ENCODE measurements at places on chromosomes 16 and 17.

DNA sequence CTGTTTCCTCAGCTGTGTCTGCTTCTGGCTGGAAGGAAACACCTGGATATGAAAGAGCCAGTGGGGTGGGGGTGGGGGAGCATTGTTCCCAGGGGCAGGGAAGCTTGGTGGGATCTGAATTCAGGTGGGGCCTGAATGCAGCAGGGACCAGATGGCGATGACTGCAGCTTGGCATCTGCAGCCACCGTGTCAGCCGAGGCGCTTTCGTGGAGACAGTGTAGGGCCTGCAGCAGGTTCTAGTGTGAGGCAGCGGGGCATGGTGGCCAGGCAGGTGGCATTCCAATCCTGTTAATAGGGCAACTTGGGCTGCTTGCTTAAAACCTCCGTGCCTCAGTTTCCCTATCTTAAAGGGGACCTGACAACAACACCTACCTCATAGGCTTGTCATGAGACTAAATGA, 1.7 kb downstream of the PIK3R6 start:
- no peak for DNase-seq

DNA sequence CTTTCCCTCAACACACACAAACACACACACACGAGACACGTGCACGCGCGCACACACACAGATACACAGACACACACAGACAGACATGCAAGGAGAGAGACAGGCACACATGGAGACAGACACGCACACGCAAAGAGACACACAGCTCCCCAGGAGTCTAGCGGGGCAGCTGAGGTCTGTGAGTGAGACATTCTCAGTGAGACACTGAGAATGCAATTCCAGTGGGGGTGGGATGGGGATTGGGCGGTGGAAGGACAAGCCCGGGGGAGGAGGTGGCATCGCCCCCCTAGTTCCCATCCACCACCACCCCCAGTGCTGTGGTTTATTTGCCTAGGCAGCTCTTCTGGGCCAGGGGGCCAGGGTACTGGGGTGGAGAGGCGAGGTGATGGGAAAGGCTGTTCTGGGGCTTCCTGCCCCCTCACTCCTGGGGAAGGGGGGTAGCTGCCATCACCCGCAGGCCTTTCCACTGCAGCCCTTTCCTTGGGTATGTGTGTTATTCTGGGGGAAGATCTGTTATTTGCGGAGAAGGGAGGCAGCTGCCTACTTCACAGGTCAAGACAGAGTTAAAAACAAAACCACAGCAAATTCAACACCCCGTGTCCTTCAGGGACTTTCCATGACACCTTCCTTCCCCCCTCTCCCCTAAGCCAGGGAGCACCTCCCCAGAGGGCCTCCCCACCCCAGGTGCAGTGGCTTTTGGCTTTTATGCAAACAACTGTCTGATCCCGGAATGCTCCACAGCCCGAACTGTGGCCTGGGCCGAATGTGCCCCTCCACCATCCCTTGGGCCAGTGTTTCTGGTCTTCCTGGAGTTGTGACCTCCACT, 18.0 kb downstream of the GRB7 start:
- DNase-seq: no peak

- no peak for DNase-seq
Observed at GRCh38 chr16:4987580-4988374, 29.6 kb downstream of the SEC14L5 start.

DNA sequence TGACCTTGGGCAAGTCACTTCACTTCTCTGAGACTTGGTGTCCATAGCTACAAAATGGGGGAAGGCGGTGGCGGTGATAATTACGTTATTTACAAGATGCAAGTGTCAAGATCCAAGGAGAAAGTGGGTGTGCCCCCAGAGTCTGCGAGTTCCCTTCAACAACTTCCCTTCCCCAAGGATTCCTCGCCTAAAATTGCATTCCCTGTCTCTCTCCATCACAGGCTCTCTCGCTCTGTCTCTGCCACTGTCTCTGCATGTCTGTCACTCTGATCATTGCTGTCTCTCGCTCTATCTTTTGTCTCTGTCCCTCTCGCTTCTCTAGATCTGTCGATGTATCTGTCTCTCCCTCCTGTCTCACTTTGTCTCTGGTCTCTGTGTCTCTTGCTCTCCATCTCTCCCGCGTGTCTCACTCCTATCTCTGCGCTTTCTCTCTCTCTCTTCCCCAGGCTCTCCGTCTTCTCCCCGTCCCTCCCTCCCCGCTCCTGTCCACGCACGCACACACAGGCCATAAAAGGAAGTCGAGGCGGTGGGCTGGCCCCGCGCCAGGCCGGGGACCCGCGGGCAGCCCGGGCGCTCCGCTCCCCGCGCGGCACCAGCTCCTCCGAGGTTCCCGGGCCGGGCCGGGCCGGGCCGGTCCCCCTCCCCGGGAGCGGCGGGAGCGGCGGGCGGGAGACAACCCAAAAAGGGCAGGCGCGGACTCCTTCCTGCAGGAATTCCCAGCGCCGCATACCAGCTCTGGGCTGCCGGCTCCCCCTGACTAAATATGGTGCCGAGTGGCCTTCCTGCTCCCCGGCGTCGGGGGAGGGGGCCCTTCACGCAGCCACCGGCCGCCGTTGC, 1.1 kb upstream of the MYH11 start:
- DNase-seq: no peak

GRCh38 chr17:83079352-83079747, at the start of gene METRNL:
METRNL (plus strand) TSS chr17:83079609; CDS start chr17:83079816, 207 bp downstream.
- DNase-seq: peak; percentile 36

- no peak for DNase-seq
Observed at GRCh38 chr16:595942-596735, 6.3 kb downstream of the RAB40C start.

GRCh38 chr17:49881054-49881402, 33.2 kb upstream of the TAC4 start:
- DNase-seq: no peak

GRCh38 chr16:65490286-65490685, 368.4 kb upstream of the CDH11 start:
- DNase-seq: no peak

GRCh38 chr16:82655072-82655714, 28.4 kb downstream of the CDH13 start:
- DNase-seq: no peak

DNA sequence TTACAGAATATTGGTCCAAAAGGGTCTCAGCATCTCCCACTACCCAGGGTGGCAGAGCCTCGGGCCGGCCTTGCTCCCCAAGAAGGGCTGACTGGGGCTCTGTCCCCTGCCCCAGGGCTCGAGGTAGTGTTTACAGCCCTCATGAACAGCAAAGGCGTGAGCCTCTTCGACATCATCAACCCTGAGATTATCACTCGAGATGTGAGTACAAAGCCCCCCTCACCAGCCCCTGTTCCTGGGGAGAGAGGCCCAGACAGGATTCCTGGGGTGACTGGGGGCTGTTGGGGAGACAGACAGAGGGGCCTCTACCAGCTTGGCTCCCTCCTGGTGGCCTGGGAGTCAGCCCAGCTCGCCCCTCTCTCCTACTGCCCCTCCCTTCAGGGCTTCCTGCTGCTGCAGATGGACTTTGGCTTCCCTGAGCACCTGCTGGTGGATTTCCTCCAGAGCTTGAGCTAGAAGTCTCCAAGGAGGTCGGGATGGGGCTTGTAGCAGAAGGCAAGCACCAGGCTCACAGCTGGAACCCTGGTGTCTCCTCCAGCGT, 6.1 kb upstream of the NLRC5 start:
- no peak for DNase-seq

DNA sequence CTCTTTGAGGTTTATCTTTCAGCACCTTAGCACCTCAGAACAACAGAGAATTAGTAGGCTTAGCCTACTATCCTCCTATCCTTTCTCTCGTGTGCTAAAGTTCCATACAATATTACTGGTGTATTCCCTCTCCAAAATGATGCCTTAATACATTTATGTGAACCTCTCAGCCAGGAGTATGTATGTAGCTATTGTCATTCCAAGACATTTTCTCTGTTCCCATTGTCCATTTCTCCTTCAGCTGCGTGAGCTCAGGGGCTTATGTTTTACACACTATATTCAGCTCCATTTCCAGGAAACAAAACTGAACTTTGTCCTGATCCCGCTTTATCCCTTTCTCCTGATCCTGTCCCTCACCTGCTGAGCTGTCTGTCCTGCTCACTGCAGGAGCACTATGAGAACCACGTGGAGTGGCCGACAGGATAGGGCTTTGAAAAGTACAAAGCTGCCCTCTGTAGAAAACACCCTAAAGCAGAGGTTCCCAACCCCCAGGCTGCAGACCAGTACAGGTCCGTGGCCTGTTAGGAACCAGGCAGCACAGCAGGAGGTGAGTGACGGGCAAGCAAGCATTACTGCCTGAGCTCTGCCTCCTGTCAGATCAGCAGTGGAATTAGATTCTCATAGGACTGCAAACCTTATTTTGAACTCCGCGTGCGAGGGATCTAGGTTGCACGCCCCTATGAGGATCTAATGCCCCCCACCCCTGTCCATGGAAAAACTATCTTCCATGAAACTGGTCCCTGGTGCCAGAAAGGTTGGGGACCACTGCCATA, 55.7 kb downstream of the CENPV start:
- DNase-seq: no peak

- DNase-seq: no peak
Observed at GRCh38 chr17:77354420-77354669, 213.6 kb downstream of the SEC14L1 start.

DNA sequence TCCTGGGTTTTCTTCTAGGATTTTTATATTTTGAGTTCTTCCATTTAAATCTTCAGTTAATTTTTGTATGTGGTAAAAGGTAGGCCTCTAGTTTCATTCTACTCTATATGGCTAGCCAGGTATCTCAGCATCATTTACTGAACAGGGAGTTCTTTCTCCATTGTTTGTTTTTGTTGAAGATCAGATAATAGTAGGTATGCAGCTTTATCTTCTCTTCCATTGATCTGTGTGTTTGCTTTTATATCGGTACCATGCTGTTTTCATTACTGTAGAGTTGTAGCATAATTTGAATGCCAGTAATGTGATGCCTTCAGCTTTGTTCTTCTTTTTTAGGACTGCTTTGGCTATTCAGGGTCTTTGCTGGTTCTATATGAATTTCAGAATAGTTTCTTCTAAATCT, 77.3 kb downstream of the USP22 start:
- no peak for DNase-seq

- no peak for DNase-seq
Observed at GRCh38 chr16:57289391-57290257, 5.2 kb upstream of the PLLP start.

DNA sequence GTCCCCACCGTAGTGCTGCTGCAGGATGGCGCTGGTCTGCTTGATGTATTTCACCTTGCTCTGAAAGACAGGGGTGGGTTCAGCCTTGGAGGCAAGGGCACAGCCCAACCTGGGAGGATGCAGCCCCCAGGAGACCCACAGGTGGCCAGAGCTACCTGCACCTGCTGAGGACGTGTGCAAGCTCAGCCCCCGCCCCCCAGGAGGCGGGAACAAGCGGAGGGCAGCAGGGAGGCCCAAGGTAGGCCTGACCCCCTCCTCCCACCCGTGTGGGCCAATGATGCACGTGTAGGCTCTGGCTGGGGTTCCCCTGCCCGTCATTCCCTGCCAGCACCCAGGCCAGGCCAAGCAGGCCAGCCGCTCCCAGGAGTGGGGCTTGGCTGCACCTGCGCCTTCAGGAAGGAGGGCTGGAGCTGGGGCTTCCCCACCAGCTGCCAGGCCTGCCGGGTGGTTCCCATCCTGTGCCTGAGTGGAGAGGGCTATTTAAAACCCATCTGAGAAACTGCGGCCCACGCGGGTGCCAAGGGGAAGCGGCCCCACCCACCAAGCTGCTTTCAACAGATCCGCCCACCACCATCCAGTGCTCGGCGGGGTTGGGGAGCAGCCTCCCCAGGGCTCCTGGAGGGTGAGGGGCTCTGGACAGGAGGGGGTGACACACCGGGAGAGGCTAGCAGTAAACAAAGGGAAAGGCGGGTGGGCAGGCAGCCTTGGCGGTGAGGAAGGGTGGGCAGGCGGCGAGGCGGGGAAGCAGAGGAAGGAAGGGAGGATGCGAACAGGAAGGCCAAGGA, 3.8 kb downstream of the NTHL1 start:
- peak; percentile 26 for DNase-seq

DNA sequence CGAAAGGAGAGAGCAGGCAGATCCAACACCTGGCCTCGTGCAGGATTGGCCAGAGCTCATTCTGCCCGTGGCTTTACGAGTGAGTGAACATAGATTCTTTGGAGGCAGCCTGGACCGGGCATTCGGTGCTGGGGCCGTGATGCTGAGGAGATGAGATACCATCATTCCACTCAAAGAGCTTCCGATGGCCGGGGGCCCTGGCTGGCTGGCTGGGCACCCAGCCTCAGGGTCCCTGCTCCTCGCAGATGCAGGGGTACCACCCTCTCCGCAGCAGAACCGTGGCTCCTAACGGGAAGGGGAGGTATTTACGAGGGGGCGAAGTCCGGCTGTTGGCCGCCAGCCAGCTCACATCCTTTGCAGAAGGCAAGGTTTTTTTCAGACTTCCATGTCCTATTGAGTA, 66.1 kb upstream of the FOXF1 start:
- no peak for DNase-seq

DNA sequence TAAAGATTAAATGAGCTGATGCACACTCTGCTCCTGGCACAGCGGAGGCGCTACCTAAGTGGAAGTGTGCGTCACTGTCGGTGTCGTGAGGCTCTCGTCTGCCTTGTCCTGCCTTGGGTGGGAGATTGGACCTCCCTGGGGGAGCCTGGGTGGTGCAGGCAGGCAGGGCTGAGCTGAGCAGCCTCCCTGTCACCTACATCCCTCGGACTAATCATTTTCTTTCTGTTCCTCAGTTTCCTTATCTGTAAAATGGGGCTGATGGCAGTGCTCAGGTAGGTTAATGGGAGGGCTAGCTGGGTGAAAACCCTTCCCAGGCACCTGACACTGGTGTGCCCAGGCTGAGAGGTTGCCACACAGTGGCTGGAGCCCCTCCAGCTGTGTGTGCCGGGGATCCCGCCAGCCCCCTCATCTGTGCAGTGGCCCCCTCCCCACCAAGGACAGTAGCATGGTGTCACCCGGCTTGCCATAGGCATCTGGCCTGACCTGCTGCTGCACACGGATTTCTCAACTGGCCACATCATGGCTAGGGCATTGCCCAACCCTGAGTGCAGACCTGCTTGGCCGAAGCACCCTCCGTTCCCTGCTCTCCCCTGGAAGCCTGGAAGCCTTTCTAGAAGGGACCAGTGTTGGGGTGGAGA, 4.3 kb downstream of the ADCY7 start:
- DNase-seq: no peak

DNA sequence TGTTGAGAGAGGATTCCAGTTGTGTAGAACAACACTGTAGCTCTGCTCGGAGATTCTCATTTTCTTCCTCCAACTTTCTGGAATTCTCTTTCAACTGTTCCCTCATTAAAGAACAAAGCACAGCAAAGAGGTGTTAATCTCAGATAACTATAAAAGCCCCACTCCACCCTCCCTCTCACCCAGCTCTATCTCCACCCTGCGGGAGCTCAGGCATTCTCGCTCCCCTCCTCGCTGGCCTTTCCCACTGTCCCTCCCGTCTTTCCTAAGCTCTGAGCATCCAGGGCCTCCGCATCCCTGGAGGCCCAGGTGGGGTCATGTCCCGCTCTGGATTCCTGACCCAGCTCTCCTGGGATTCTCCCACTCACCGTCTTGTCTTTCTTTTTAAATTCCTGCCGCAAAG, 35.1 kb downstream of the DHX38 start:
- no peak for DNase-seq

- no peak for DNase-seq
Observed at GRCh38 chr16:82105107-82105506, 64.9 kb downstream of the MPHOSPH6 start.

- no peak for DNase-seq
Observed at GRCh38 chr17:56165072-56165641, 11.9 kb downstream of the ANKFN1 start.

GRCh38 chr16:6032438-6032837, 934.8 kb upstream of the EEF2KMT start:
- DNase-seq: no peak

All from NCI-H1436 (cell line).